Osteocyte (in vitro differentiated cells): ENCODE measurements at places on chromosomes 12 and 14.

DNA sequence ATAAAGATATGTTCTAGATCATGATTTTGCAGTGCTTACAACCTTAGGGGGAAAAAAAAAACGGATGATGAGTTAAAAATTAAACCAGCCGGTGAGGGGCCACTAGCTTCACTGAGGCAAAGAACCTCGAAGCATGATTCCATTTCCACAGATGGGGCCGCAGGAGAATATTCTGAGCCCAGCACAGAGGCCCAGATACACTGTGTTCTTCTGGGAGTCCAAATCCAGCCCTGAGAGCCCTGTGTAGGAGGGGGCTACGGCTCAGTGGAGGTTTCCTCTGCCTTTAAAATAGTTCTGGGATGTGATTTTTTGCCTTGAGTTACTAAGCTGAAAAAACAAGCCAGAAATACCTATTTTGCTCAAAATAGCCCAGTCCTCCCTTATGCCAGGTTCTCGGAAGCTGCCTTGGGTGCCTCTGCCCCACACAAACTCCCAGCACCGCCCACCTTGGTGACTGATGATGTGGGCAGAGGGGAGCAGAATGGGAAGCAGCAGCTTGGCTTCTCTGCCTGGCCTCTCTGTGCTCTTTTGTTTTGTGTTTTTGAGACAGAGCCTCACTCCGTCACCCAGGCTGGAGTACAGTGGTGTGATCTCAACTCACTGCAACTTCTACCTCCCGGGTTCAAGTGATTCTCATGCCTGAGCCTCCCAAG is 105.4 kb upstream of the BCL2L14 start:
- H3K4me1 ChIP-seq, result peaks cover 2% of the 10 kb centered on the region
- DNase-seq, result no peak
- no peak overlapping the region for H3K27ac ChIP-seq
- H3K4me3 ChIP-seq, result no peak overlapping the region

DNA sequence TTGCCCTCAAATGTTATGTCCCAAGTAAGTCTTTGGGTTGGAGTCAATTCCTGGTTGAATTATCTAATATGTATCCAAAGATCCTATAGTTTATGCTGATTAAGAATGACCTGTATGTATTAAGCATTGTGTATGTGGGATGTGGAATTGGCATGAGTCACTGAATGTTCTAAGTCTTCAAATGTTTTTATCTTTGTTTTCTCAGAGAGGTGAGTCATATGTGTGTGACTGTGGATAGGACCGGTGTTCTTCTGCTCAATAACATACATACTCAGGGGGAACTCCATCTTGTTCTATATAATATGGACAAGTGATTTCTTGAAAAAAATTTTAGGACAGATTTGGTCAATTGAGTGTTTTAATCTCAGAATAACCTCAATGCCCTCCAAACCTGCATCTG is 57.9 kb downstream of the NAV3 start:
- no peak overlapping the region for H3K27ac ChIP-seq
- no peaks in the 10 kb centered on the region for H3K36me3 ChIP-seq
- no peak for DNase-seq
- peaks cover 17% of the 10 kb centered on the region for H3K27me3 ChIP-seq

DNA sequence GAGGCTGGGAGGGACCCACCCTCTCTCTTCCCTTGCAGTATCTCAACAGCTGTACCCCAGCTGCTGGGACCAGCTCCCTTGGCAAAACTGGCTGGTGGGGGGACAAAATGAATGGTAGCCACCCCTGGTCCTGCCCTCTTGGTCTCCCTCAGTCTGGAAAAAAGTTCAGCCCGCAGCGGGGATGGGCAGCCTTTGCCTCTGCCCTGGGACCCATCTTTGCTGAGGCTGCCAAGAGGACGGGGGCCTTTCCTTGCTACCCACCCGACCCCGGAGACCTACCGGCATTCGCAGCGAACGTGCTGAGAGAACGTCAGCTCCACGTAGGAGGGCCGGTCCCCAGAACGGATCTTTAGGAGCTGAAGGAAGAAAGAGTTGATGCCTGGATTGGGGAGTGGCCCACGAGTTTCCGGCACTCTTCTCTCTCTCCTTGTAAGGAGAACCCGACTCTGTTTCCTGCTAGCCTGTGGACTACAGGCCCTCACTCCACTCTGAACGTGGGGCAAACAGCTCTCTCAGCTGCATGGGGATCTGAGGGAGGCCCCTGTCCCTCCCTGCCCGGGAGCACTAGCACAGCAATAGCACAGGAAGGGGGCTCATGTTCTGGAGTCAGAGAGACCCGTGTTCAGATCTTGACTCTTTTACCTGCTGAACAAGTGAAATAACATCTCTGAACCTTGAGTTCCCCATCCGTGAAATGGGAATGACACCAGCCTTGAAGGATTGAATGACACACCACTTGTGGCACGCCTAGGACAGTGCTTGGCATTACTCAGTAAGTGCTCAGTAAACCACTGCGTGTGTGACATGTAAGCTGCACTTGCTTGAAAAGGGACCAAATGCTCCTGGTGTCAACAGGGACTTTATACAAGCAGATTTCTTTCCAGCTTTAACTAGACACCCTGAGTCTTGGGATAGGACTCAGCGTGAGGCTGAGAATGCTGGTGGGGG is 6.9 kb downstream of the PGF start:
- H3K36me3 ChIP-seq, result no peaks in the 10 kb centered on the region
- H3K27ac ChIP-seq, result no peak overlapping the region
- no peak overlapping the region for H3K4me3 ChIP-seq
- DNase-seq, result no peak

GRCh38 chr14:35821564-35822411 is 4.3 kb upstream of the BRMS1L start:
- peaks cover 23% of the 10 kb centered on the region for H3K27me3 ChIP-seq
- no peaks in the 10 kb centered on the region for H3K36me3 ChIP-seq
- no peak for DNase-seq

- H3K4me3 ChIP-seq, result no peak overlapping the region
- peaks cover 22% of the 10 kb centered on the region for H3K4me1 ChIP-seq
- H3K27ac ChIP-seq, result no peak overlapping the region
- no peak for DNase-seq
- no peaks in the 10 kb centered on the region for H3K36me3 ChIP-seq
These were observed 35.2 kb downstream of the ZFP36L1 start for GRCh38 chr14:68757618-68758081.

GRCh38 chr14:71652368-71652767 is 279.9 kb upstream of the RGS6 start:
- DNase-seq, result no peak
- H3K36me3 ChIP-seq, result peaks cover 25% of the 10 kb centered on the region
- peaks cover 40% of the 10 kb centered on the region for H3K4me1 ChIP-seq
- H3K4me3 ChIP-seq, result no peak overlapping the region

- H3K27me3 ChIP-seq, result no peaks in the 10 kb centered on the region
- no peak overlapping the region for H3K4me3 ChIP-seq
- peaks cover 21% of the 10 kb centered on the region for H3K36me3 ChIP-seq
- H3K27ac ChIP-seq, result no peak overlapping the region
- no peak for DNase-seq
- H3K4me1 ChIP-seq, result peaks cover 5% of the 10 kb centered on the region
These were observed 8.0 kb upstream of the CERS5 start for GRCh38 chr12:50174971-50175715.

DNA sequence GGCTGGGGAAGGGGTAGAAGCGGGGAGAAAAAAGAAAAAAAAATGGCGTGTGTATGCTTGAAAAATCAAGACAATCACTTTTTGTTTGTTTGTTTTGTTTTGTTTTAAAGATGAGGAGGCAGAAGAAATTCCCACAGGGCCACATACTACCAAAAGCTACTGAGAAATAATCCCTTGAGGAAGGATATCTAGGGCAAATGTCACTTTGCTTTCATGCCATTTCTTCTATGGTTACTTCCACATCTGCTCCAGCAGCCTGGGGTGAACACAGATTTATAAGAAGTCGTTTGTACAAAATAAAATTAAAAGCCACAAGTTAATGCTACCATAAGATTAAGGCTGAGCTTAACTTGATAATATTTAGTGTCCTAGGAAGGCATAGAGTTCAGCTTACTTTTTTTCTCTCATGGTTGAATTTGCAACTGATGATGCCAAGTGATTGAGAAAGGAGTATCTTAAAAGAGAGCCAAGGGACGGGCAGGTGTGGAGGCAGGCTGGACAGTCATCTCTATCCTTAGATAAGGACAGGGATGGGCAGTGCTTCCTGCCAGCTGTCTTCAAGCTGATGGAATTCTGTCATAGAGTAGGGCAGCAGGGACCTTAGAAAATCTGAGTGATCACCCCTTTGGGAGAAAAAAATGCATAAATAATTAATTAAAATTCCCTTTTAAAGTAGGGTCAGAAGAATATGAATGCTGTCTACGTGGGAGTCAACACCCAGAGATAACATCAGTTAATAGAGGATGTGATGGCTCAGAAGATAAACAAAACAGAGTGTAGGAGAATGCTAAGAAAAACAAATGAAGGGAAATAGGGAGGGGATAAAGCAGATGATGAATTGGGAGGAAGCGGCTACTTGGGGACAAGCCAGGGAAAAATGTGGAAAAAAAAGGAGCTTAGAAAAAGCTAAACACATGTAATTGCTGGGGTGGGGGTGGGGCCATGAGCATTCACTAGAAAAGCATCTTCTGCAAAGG is 57.1 kb downstream of the DYRK2 start:
- DNase-seq, result no peak
- H3K27me3 ChIP-seq, result no peaks in the 10 kb centered on the region
- no peak overlapping the region for H3K4me3 ChIP-seq
- H3K4me1 ChIP-seq, result peaks cover 58% of the 10 kb centered on the region

GRCh38 chr12:4555804-4556203 is 6.2 kb upstream of the DYRK4 start:
- H3K27me3 ChIP-seq, result no peaks in the 10 kb centered on the region
- H3K4me1 ChIP-seq, result no peaks in the 10 kb centered on the region
- DNase-seq, result no peak
- H3K27ac ChIP-seq, result no peak overlapping the region
- H3K4me3 ChIP-seq, result no peak overlapping the region

- H3K27ac ChIP-seq, result no peak overlapping the region
- no peak for DNase-seq
- no peak overlapping the region for H3K4me3 ChIP-seq
- no peaks in the 10 kb centered on the region for H3K27me3 ChIP-seq
- H3K36me3 ChIP-seq, result no peaks in the 10 kb centered on the region
These were observed 891.1 kb downstream of the TMEM121 start for GRCh38 chr14:106417224-106418049.

DNA sequence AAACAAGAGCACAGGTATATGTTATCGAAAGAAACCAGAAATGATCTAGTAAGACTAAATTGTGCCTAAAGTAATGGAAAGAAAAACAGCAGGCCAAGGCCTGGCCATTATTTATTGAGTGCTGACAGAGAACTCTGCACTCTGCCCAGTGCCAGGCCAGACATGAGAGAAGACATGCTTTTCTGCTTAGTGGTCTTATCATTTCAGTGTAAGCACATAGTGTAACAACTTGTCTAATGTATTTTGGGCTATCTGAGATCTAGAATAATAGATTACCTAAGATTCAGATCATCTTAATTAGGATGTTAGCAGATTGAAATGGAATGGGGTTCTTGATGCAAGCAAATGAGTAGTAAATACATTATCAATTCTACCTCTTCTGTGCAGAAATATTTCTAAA is 278.3 kb downstream of the AKAP6 start:
- H3K4me3 ChIP-seq, result no peak overlapping the region
- H3K27ac ChIP-seq, result no peak overlapping the region
- H3K4me1 ChIP-seq, result no peaks in the 10 kb centered on the region
- DNase-seq, result no peak
- H3K27me3 ChIP-seq, result no peaks in the 10 kb centered on the region
- no peaks in the 10 kb centered on the region for H3K36me3 ChIP-seq

- peak overlapping the region; percentile 33 for H3K27ac ChIP-seq
- peaks cover 16% of the 10 kb centered on the region for H3K36me3 ChIP-seq
- no peak for DNase-seq
- H3K4me1 ChIP-seq, result peaks cover 20% of the 10 kb centered on the region
These were observed 2.7 kb downstream of the CFAP251 start for GRCh38 chr12:121921066-121921465.

- DNase-seq, result no peak
- H3K4me3 ChIP-seq, result no peak overlapping the region
- no peak overlapping the region for H3K27ac ChIP-seq
- H3K4me1 ChIP-seq, result no peaks in the 10 kb centered on the region
These were observed 241.9 kb downstream of the PPFIA2 start for GRCh38 chr12:81517296-81517695.

GRCh38 chr14:101333335-101334280 is 227.7 kb upstream of the DIO3 start:
- no peaks in the 10 kb centered on the region for H3K4me1 ChIP-seq
- no peaks in the 10 kb centered on the region for H3K36me3 ChIP-seq
- DNase-seq, result peak; percentile 67
- H3K27ac ChIP-seq, result no peak overlapping the region

- no peaks in the 10 kb centered on the region for H3K27me3 ChIP-seq
- no peaks in the 10 kb centered on the region for H3K4me1 ChIP-seq
- no peak for DNase-seq
- no peaks in the 10 kb centered on the region for H3K36me3 ChIP-seq
- no peak overlapping the region for H3K27ac ChIP-seq
- H3K4me3 ChIP-seq, result no peak overlapping the region
These were observed 59.9 kb downstream of the GPR65 start for GRCh38 chr14:88064841-88065240.

DNA sequence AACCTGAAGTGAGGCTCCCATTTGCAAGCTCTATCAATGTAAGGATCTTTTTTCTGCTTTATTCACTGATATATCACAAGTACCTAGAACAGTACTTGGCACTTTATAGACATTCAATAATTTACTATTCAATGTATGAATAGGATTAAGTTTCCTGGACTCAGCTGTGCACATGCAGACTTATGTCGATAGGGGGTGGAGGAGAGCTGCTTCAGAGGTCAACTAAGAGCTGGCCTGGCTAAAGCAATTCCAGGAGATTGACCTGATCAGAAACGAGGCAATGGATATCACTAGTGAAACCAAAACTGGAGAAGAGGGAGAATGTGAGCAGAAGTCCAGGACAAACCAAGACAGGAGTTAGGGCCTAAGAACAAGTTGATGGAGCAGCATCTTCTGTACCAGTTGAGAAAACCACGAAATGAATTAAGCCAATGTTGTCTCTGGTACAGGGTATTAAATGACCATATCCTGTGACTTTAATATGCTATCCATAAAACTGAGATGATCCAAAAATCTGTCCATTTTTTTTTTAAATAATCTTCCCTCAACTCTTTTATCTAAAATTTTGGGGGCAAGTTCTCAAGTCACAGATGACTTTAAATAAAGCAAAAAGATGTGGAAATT is 169.2 kb downstream of the PIK3C2G start:
- H3K36me3 ChIP-seq, result no peaks in the 10 kb centered on the region
- no peaks in the 10 kb centered on the region for H3K4me1 ChIP-seq
- H3K27ac ChIP-seq, result no peak overlapping the region

DNA sequence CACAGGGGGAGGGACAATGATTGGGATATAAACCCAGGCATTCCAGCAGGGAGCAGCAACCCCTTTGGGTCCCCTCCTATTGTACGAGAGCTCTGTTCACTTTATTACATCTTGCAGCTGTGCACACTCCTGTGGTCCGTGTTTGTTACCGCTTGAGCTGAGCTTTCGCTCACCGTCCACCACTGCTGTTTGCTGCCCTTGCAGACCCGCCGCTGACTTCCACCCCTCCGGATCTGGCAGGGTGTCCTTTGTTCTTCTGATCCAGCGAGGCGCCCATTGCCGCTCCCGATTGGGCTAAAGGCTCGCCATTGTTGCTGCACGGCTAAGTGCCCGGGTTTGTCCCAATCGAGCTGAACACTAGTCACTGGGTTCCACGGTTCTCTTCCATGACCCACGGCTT is 64.1 kb downstream of the E2F7 start:
- DNase-seq, result no peak
- H3K27ac ChIP-seq, result no peak overlapping the region
- no peaks in the 10 kb centered on the region for H3K36me3 ChIP-seq
